T-helper 2 cell (primary cell): ENCODE measurements at places on chromosomes 1 and 21.

DNA sequence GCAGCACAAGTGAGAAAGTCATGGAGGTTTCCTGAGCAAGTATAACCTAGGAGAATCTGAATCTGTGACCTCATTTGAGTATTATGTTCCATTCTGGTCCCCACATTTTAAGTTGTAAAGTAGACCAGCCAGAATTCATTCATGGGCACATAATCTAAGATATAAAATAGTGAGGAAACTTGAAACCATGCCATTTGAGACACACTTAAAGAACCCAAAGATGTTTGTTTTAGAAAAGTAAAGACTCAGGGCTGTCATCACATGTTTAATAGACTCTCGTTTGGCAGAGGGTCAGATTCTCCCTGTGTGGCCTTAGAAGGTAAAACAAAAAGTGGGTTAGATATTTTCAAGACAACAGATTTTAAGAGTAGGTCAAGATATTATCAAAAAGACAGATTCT, 6.4 kb downstream of the SZT2 start:
- DNase-seq, result no peak

GRCh38 chr1:185108321-185108720, 48.4 kb downstream of the TRMT1L start:
- no peak for DNase-seq

- no peak for DNase-seq
Measured at GRCh38 chr1:25760871-25761270, 39.1 kb upstream of the SELENON start.

DNA sequence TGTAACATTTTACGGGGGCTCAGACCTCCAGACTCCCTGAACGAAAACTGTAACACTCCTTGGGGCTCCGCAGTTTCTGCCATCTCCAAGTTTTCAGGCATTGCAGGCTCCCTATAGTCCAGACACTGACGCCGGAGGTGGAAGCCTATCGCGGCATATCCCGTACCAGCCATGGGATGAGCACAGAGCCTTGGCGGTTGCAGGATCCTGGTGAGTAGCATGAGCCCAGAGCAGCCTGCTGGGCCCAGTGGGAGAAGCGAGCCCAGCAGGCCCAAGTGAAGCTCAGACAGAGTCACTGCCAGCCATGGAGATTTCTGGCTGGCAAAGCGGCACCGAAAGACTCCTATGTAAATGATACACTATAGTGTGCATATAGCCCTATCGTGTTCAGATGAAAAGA, 446.8 kb downstream of the COL11A1 start:
- no peak for DNase-seq

- DNase-seq, result no peak
Measured at GRCh38 chr1:98389809-98390208, 271.7 kb upstream of the SNX7 start.

GRCh38 chr1:60129911-60130310, 56.3 kb upstream of the C1orf87 start:
- no peak for DNase-seq

DNA sequence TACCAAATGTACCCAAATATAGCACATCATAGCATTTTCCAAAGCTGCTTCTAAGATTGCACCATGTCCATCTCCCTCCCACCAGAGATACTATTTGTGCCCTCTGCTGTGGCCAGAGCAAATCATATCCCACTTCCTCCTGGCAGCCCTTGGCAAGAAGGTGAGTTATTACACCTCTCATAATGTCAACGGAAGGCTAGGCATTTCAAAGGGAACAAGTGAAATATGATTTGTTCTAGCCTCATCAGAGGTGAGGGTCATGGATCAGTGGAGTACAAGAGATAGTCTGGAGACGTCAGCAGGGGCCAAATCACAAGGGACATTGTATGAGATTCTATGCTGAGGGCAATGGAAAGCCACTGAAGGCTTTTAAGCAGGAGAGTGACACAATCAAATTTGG, 90.2 kb upstream of the BCAR3 start:
- DNase-seq, result no peak

DNA sequence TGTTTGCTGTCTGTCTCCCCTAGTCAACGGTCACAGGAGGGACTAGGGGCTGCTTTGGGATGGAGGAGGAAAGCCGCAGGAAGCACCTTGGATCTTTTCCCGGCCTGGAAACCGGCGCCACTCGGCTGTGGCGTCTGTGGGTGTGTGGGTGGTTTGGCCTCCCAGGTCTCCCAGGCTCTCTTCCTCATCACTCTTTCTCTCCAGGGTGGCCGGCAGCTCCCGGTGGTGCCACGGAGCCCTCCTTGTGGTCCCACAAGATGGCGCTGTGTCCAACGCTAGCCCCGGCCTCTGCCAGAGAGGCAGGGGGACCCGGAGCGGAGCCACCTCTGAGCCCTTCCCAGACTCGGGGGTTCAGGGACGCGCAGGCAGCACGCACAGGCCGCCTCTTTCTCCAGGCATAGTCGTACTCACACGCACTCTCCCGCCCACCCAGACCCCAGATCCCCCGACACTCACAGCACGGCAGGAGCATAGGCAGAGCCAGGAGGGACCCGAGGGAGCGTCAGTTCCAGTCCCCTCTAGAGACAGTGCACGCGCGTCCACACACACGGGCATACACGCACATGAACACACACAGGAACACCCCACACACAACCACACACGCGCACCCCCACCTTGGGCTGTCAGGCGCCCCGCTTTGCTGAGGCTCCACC, 31.2 kb downstream of the CDCP2 start:
- peak; percentile 31 for DNase-seq

DNA sequence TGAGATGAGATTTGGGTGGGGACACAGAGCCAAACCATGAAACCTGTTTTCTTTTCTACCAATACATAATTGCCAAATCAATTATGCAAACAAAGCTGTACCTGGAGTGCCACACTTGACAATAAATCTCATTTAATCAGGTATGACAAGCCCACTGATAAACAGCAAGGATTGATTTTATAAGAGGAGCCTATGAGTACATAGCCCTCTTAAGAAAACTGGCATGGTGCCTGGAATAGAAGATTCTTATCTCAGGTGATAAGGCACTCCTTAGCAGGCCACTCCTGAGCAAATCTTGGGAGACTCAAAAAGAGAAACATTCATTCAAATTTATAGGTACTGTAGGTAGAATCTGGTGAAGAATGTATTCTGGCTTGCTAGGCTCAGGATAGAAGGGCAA, 28.6 kb upstream of the PDE4B start:
- DNase-seq, result no peak

DNA sequence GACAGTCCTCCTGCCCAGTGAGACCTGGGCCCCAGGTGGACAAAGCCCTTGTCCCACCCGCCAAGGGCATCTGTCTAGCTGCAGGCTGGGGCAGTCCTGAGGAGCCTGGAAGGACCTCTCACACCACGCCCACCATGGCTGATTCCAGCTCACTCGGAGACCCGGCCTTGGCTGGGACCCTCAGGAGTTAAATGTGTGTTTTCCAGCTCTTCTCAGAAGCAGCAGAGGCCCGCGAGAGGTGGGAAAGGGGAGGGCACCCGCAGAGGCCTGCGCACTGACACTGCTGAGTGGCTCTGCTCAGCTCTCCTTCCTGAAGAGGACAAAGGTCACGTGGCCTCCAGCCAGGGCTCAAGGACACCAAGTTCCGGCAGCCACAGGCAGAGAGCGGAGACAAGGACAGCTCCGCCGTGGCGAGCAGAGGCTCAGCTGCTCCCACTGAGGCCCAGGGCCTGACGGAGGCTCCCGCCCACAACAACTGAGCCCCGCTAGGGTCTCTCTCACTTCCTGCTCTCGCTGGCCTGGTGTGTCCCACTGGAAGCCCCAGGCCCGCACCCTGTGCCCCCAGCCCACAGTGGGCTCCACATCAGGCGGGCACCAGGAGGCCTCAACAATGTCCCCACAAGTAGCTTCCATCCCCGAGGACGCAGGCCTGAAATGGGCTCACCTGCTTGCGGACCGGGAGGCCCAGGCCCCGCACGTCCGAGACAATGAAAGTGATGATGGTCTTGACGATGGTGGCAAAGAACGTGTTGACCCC, 16.9 kb downstream of the SLC19A1 start:
- DNase-seq, result peak; percentile 3

- no peak for DNase-seq
Measured at GRCh38 chr1:114082867-114083585, 70.6 kb downstream of the SYT6 start.

- no peak for DNase-seq
Measured at GRCh38 chr1:186754542-186755145, 74.1 kb upstream of the PLA2G4A start.

- no peak for DNase-seq
Measured at GRCh38 chr1:1593834-1594601, 5.9 kb downstream of the FNDC10 start.

- peak; percentile 73 for DNase-seq
Measured at GRCh38 chr1:229254910-229255541, 15.9 kb upstream of the RAB4A start.

GRCh38 chr1:247857985-247858619, 1.1 kb downstream of the TRIM58 start:
- no peak for DNase-seq

GRCh38 chr1:81760477-81761097, 40.1 kb upstream of the ADGRL2 start:
- DNase-seq, result no peak

GRCh38 chr1:68201546-68202238, 30.6 kb downstream of the WLS start:
- no peak for DNase-seq

DNA sequence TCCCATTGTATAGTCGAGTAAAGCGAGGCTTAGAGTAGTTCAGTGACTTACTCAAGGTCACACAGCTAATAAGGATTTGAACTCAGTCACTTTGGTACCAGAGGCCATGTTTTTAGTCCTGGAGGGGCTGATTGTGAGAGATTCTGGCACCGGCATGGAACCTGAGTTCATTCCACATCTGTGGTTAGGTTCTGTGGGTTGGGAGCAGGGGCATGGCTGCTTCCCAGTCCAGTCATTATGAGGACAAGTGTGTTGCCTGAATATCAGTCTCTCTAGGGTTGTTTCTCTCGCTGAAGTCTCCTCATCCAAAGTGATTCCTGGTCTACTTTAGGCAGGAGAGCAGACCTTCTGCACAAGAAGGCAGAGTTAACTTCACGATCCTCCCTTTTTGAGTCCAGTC, 90.6 kb downstream of the C1orf94 start:
- DNase-seq, result no peak

DNA sequence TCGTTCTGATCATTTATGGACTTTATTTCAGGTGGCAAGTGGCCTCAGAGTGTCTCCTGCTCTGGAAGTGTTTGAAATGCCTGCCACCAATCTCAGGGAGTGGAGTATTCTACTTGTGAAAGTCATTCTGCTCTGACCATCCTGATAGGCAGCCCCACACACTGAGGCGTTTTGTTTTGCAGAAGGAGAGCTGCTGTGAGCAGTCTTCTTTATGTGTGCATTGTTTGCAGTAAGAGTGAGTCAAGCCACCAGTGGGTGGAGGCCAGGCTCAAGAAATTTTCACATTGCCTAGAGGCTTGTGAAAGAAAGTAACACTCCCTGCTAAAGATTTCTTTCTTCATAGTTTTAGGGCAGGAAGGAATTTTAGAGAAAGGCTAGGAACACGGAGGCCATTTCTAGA, 204.4 kb downstream of the SLC35F3 start:
- no peak for DNase-seq

GRCh38 chr1:21491488-21492355, 17.5 kb upstream of the ALPL start:
- DNase-seq, result no peak

DNA sequence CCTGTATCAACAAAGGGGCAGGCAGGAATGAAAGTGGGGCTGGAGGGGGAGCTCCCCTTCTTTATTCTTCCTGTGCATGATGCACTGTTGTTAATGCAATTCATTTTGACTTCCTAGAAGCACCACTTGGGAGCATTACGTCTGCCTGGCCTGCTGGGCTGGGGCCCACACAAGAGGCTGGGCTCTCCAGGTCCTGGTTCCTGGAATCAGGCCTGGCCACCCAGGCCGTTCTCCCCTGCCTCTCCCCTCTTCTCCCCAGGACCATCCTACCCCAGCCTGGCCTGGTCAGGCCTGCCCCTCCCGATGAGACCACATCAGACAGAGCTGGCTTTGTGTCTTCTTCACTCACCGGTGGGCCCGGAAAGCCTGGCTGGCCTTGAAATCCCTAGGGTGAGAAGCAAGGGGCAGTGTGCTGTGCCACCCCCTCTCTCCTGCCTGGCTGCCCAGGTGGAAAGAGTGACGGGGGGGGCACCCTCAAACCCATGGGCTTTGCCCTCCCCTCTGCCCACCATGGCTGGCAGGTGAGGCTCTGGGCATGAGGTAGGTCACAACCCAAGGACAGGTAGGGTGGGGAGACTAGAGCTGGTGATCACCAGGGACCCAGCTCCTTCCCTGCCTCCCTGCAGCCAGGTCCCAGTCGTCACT, 20.7 kb upstream of the PEF1 start:
- DNase-seq, result no peak

- DNase-seq, result no peak
Measured at GRCh38 chr1:43992232-43992995, 1.0 kb downstream of the CCDC24 start.

GRCh38 chr1:205128050-205128449, 6.3 kb upstream of the RBBP5 start:
- no peak for DNase-seq

DNA sequence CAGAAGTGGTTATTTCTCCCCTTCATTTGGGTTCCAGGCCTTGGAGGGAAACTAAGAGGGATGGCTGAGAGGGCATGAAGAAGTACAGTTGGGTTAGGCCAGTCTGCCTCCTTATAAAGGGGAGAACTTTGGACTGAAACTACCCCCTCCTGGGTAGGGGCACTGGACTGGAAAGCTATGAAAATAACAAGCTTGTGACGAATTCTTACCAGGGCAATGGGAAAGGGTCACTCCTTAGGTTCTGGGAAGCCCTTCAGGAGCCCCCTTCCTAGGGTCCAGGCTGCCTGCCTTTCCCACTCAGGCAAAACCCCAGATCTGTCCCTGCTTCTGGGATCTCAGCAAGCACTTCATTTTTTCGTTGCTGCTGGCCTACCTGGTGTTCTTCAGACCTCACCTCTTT, 9.8 kb upstream of the P3R3URF start:
- no peak for DNase-seq

- DNase-seq, result no peak
Measured at GRCh38 chr1:107379826-107380225, 239.0 kb downstream of the NTNG1 start.

GRCh38 chr21:44875316-44875700, 1.8 kb upstream of the PTTG1IP start:
- no peak for DNase-seq

DNA sequence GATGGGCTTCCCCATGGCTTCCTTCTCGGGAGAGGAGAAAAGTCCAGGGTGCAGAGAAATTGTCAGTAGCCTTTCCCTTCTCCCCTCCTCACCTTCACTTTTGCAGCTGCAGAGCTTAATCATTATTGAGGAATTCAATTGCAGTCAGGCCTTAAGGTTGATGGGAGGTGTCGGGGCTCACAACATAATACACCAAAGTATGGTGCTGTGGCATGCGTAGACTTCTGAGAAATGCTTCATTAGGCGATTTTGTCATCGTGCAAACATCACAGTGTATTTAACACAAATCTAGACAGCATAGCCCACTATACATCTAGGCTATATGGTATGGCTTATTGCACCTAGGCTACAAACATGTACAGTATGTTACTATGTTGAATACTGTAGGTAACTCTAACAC, 100.2 kb upstream of the PPM1J start:
- no peak for DNase-seq

- no peak for DNase-seq
Measured at GRCh38 chr1:167638064-167638463, 8.0 kb downstream of the RCSD1 start.
